ENCODE measurements at places on chromosomes 5 and 9.

- no peak for DNase-seq
These were observed 14.3 kb downstream of the WNK2 start for GRCh38 chr9:93198117-93198837.

- no peak for DNase-seq
These were observed 465.4 kb downstream of the RASEF start for GRCh38 chr9:82597241-82598203.

DNA sequence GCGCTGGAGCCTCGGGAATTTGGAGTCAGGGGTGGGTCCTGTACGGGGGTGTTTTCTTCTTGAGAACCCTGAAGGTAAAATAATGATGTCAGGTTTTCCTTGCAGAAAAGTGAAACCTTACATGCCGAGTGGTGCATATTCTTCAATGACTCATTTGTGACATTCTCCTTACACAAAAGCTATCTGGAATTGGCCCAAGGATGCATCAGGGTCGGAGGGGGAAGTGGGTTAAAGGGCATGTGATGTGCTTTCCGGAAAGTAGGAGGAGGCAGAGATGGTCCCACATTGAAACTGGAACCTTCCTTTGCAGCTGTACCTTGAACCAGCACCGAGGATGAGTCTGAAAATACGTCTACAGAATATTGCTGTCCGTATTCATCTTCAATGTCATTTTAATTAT, 411.2 kb upstream of the IRX4 start:
- no peak for DNase-seq

DNA sequence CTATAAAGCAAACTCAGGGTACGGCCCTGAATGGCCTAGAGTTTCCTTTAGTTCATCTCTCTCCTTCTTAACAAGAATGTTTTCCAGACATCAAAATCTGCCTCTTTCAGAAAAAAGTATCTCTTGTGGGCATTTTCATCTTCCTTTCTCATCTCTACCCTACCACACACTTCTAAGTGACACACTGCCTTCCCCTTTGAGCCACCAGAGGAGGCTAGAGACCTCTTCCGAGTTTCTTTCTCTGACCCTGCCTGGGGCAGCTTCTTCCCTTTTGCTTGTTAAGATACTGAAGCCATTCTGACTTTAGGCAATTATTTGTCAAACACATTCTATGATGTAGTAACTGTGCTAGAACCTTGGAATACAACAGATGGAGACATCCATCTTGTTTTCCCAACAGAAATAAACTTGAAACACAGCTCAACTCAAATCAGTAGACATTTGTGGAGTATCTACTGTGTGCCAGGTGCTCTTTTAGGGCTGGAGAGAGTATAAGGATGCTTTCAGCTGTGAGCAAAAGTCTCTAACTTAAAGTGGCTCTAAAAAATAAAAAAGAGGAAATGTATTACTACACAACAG, 8.6 kb upstream of the SV2C start:
- no peak for DNase-seq

GRCh38 chr5:98769959-98770208, 3.6 kb upstream of the RGMB start:
- no peak for DNase-seq

DNA sequence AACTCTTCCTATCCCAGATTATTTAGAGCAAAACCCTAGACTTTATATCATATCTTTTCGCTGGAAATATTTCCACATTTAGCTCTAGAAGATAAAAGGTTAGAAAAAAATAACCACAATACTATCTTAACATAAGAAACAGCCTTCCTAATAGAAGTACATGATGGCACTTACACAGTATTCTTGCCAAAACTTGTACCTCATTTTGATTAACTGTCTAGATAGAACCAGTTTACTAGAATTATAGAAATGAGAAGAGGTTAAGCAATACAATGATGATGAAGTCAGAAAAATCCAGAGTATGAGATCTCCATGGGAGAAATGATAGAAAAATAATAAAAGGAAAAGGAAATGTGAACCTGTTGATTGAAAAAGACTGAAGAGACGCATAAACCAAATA, 63.1 kb downstream of the SLC12A2 start:
- DNase-seq = no peak

GRCh38 chr9:14992081-14992480, 81.9 kb upstream of the FREM1 start:
- DNase-seq = no peak

GRCh38 chr5:34717426-34718327, 61.5 kb downstream of the RAI14 start:
- DNase-seq = no peak

GRCh38 chr5:167413506-167413905, 877.9 kb upstream of the WWC1 start:
- DNase-seq = no peak

GRCh38 chr5:169563369-169563768, 20.2 kb upstream of the SPDL1 start:
- DNase-seq = no peak

- DNase-seq = no peak
These were observed 70.8 kb upstream of the UNC5A start for GRCh38 chr5:176739461-176740051.

- no peak for DNase-seq
These were observed 48.3 kb upstream of the SPATA31C2 start for GRCh38 chr9:88186495-88187110.

DNA sequence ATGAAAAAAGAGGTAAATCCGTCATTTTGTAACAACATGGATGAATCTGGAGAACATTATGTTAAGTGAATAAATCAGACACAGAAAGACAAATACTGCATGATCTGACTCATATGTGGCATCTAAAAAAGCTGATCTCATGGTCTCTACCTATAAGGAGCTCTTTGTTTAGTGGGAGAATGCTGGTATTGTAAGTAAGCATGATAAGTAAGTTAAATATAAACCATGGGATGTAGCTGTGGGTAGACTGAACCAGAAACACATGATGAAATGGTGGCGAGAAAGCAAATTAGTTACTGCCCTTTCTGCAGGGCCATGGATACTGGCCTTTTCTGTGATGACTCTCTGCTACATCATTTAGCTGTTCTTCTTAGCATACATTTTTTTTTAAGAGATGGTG, 66.4 kb upstream of the RUSC2 start:
- DNase-seq = no peak

Measured in T-helper 1 cell (primary cell).